Stimulated activated CD8-positive, alpha-beta memory T cell treated with anti-CD3 and anti-CD28 coated beads, Interleukin-4, amount 100 ng/mL, for 1 hour (primary cell): ENCODE measurements at places on chromosomes 1 and 21.

DNA sequence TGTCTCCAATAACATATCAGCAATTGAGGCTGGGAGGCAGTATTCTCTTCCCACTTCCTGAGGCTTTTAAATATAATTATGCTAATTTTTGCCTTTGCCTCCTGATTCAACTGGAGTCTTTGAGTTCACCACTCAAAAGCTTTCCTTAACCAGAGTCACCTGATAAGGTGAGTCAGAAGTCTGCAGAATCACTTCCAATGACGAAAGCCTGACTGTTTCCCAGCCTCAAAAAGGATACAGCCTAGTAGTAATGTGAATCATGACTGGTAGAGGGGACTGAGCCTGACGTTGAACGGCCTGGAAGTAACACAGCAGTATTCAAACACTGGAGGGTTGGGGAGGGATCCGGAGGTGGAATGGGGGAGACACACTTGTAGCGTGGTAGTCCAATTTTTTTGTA, 10.4 kb upstream of the MRPL9 start:
- DNase-seq: no peak

DNA sequence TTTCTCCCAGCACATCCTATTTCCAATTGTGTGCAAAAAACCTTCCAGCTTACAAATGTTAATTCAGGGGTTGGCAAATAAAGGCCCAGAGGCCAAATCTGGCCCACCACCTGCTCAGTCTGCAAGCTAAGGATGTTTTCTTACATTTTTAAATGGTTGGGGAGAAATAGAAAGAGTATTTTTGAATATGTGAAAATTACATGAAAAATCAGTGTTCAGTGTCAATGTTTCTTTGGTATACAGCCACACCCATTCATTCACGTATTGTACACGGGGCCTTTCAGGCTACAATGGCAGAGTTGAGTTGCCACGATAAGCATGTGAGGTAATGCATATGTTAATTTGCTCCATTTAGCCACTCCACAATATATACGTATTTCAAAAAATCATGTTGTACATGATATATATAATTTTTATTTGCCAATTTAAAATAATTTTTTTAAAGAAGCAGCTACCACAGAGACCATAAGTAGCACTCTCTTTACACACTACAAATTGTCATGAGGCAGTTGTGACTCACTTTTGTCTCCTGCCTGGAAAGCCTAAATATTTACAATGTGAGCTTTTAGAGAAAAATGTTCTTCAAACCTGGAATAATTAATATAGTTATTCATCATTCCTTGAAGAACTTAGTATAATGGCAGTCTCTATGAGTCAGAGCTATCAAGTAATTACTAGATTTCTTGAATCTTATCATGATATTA, 189.6 kb downstream of the SMYD3 start:
- DNase-seq: no peak

- DNase-seq: no peak
These were observed 103.8 kb downstream of the TNFSF18 start for GRCh38 chr1:172946814-172947507.

- no peak for DNase-seq
These were observed 1.4 kb downstream of the RCAN3 start for GRCh38 chr1:24503870-24504523.

DNA sequence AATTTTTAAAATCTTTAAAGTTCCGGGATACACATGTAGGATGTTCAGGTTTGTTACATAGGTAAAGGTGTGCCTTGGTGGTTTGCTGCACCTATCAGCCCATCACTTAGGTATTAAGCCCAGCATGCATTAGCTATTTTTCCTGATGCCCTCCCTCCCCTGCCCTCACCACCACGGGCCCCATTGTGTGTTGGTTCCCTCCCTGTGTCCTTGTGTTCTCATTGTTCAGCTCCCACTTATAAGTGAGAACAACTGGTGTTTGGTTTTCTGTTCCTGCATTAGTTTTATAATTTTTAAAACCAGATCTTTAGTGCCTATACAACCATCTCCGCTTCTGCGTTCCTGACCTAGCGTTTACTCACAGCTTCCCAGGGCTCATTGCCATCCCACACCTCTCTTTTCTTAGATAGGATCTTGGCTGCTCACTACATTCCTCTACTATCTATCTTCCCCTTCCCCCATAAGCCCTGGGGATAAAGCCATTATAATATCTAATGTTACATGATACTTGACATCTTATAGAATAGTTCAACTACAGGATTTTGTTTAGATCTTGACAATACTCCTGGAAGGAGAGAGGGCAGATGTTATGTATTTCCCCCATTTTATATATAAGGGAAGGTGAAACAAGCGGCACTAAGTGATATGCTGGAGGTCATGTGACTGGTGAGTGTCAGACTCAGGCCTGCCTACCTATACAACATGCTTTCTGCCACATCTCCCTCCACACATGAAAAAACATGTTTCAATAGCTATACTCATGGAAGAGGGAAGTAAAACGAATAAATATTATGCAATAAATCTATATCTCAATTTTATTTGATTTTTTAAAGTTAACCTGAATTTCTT, 52.3 kb upstream of the DNAJC6 start:
- no peak for DNase-seq

GRCh38 chr1:11178021-11179015, 10.8 kb upstream of the ANGPTL7 start:
- DNase-seq: no peak

- DNase-seq: no peak
These were observed 7.3 kb downstream of the B3GALT2 start for GRCh38 chr1:193179094-193179493.

GRCh38 chr1:52636721-52637695, 4.0 kb downstream of the SHISAL2A start:
- DNase-seq: peak; percentile 61

DNA sequence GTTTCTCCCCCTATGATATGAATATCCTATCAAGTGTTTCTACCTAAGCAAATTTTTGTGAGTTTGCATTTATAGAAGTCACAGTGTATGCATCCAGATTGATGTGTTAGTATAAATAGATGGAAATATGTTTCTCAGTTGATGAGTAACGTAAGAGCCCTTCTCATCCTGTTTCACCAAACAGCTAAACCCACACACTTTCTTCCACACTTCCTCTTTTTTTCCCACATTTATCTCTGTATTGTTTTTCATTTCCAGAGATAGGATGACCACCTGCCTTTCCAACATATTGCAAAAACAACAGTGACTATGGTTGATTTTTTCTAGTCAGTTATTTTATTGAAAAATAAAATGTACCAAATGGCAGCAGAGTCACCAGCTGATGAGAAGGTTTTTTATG, 490.1 kb downstream of the NEGR1 start:
- DNase-seq: no peak
